Diencephalon (tissue), 1 donor: ENCODE measurements at places on chromosomes 3 and 15. TPM values are rescaled to one million over a fixed set of nuclear protein-coding genes. Genes with fewer than 3 reads are reported as not detected.

The GABRB3 gene
- 141 TPM for total RNA-seq

The CKMT1A gene
- total RNA-seq: 19.6 TPM

The HIGD2B gene
- total RNA-seq: not detected

The TGM5 gene
- total RNA-seq: not detected

The CDHR4 gene
- total RNA-seq: 0.23 TPM
